ENCODE measurements at places on chromosomes 3 and 15.

GRCh38 chr3:186361246-186361761, 730 bp downstream of the DGKG start:
- no peak for DNase-seq

DNA sequence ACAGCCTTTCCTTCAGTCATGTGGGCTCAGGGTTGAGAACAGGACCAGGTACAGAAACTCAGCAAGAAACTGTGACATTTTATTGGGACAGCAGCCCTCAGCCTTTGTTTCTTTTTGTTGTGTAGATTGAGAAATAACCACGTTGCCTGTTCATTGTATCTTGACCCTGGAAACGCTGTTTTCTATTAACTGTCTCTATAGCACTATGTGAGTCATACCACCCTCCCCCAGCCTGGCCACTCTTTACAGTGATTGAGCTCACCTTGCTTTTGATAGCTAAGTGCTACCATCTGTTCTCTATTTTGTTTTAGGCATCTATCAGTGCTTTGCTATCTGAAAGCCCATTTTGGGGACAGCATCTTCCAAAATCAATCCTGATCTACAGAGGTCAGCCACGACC, 127.9 kb downstream of the CD47 start:
- DNase-seq: no peak

DNA sequence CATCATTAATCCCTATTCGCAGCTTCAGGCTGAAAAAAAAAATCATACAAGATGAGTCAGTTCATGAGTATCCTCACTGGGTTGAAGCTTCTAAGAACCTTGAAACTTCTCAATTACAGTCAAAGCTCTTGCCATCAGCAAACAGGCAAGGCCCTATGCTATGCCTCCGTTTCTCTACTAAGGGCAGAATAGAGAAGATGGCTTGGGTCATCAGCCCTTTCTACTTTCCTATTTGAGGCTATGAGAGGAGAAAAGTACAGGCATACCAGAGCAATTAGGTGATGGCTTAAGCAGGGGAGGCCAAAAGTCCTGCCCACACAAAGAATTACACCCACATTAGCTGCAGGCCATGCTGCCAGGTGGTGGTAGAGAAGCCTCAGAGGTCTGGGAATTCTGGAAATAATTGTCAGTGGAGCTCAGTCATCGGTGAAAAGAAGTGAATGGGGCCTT, 89.0 kb downstream of the MRPL46 start:
- no peak for DNase-seq

DNA sequence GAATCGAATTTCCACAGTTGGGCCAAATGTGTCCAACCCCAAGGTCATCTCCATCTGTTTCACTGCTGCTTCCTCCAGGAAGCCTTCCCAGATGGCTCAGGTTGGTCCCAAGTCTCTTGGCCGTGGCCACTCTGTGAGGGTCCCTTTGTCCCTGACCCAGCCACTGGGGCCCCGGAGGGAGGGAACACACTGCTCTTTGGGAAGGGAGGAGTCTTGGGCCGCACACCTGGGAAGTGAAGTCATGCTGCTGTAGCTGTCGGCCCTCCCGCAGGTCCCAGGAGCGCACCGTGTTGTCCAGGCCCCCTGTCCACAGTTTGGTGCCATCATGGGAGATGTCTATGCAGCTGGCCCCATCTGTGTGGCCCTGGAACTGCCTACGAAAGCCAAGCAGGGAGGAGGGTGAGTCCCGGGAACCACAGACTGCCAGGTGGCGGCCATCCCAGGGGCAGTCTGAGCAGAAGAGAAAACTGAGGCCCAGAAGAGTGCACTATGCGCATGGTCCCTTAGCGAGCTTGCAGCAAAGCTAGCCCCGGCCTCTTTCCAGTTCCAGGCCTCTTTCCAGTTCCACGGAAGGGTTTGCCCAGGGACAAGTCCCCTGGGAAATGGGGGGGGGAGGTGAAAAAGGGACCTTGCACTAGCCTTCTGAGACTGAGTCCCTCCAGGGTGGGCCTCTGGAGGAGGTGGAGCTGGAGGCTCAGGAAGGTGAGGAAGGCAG, 44.6 kb downstream of the TLE3 start:
- no peak for DNase-seq

DNA sequence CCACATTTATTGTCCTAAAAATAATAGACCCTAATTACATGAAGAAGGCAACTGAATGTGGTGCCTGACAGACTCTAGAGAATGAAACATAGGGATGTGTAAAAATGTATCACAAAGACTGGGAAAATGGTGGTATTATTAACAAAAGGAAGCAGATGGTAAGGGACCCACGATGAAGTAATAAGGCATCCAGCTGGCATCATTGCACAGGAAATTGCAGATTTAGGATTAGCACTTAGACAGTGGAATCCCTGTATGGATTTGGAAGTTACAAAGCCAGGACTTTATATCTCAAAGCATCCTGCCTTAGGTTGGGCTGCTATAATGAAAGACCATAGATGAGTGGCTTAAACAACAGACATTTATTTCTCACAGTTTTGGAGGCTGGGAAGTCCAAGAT, 104.3 kb downstream of the PPM1L start:
- DNase-seq: no peak

DNA sequence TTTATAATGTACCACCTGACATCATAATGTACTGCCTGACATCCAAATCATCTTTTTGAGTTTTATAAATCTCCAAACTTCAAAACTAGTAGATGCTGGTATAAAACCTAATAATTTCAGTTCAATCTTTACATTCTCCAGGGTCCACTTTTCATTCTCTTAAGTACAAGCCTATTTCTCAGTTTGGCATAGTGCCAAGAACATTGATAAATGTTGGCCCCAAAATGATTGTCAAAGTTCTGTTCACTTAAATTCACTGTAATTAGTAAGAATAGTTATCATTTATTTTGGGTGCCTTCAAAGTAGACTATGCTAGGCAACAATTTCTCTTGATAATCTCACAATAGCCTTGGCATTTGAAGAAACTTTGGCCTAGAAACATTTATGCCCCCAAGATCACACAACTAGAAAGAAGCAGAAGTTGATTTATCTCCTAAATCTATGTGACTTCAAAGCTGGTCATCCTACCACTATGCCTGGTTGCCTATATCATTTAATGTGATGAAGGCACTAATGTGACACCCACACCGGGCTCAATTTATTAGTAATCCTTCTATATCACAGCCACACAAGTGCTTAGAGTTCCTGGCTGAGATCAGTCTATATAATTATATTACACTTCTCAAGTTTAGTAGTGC, 101.7 kb downstream of the ZNF609 start:
- DNase-seq: no peak

DNA sequence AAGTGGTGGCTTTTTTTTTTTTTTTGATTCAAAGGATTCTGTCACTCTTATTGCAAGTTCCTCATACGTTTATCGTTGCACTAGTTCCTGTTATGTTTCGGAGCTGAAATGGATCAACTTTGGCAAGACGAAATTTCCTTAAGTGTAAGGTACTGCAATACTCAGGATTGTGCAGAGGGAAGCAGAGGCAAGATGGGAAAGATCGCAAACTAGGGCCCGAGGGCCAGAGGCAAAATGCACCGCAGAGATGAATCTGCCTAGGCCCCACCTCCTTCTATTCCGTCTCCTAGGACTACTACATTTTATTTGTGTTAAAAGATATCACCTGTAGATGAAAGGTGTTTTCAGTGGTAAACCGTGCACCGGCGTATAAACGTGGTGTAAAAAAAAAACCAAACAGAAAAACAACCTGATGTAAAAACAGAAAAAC, 331 bp downstream of the RNU6-1 start:
- no peak for DNase-seq

DNA sequence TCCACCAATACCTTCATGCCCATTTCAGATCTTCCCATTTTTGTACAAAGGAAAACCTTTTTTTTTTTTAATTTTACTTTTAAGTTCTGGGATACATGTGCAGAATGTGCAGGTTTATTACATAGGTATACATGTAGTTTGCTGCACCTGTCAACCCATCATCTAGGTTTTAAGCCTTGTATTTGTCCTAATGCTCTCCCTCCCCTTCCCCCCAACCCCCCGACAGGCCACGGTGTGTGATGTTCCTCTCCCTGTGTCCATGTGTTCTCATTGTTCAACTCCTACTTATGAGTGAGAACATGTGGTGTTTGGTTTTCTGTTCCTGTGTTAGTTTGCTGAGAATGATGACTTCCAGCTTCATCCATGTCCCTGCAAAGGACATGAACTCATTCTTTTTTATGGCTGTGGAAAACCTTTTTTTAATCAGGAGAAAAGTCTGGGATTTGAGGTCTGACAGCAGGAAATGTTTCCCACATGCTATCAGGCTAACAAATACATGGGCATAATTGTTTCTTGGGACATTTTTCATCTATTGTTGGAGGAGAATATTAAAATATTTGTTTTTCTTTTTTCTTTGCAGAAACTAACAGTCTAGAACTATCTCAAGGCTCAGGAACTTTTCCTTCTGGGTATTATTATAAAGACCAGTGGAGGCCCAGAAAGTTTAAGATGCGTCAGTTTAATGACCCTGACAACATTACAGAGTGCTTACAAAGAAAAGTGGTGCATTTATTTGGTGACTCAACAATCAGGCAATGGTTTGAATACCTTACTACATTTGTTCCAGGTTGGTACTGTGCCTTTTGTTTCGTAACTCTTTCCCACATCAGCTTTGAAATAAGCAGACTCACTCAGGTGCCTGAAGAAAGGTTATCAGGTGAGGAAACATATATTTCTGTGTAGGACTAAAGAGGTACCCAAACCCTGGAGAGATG, 32.8 kb upstream of the NFKBIZ start:
- no peak for DNase-seq

- DNase-seq: no peak
Measured at GRCh38 chr15:99105514-99106341, 848 bp downstream of the SYNM start.

GRCh38 chr3:16183601-16184270, 9.3 kb downstream of the GALNT15 start:
- DNase-seq: no peak

GRCh38 chr15:70375586-70375985, 277.9 kb upstream of the TLE3 start:
- no peak for DNase-seq

DNA sequence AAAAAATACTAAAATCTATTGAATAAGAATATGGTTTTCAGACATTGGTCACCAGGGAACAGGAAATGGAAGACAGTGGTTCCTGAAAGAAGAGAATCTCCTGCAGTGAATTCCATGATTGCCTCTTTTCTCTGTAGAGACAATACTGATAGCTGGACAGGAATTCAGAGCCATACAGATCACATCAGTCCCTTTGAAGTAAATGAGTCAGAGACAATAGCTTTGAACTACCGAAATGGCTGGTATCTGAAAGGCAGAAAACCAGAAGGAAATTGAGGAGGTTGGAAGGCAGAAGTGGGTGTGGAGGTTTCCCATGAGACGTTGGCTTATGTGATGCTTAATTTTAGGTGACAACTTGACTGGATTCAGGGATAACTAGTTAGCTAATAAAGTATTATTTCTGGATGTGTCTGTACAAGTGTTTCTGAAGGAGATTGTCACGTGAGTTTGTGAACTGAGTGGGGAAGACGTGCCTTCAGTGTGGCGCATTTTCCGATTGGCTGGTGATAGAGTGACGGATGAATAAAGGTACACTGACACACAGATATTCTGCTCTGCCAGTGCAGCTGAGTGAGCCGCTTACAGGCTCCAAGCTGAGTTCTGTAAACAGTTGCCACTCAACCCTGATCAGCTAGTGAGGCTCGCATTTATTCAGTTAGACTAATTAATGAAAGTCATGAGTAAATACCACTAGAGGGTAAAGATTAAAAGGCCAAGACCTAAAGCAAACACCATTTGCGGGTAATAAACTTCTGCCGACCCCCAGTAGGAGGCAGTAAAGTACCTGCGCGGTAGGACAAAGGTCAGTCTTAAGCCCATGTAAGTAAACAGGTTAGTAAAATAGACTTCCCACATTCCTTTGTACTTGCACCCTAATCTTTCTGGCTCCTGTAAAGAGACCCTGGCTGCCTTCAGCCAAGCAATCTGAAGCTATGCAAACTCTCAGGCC, 1298.6 kb downstream of the SI start:
- no peak for DNase-seq

DNA sequence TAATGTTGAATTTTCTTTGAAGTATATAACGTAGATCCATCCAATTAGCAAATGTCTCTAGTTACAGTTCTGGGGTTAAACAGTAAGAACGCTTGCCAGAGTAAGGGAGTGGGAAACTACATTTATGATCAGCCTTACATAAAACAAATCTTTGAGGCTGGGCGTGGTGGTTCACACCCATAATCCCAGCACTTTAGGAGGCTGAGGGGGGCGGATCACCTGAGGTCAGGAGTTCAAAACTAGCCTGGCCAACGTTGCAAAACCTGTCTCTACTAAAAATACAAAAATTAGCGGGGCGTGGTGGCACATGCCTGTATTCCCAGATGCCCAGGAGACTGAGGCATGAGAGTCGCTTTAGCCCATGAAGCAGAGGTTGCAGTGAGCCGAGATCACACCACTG, 50.1 kb upstream of the GATM start:
- no peak for DNase-seq

- DNase-seq: no peak
Measured at GRCh38 chr3:32045091-32045915, 61.1 kb upstream of the GPD1L start.

- DNase-seq: no peak
Measured at GRCh38 chr3:101701696-101702634, 15.4 kb upstream of the RPL24 start.

- DNase-seq: no peak
Measured at GRCh38 chr3:177693616-177694264, 496.5 kb upstream of the TBL1XR1 start.

DNA sequence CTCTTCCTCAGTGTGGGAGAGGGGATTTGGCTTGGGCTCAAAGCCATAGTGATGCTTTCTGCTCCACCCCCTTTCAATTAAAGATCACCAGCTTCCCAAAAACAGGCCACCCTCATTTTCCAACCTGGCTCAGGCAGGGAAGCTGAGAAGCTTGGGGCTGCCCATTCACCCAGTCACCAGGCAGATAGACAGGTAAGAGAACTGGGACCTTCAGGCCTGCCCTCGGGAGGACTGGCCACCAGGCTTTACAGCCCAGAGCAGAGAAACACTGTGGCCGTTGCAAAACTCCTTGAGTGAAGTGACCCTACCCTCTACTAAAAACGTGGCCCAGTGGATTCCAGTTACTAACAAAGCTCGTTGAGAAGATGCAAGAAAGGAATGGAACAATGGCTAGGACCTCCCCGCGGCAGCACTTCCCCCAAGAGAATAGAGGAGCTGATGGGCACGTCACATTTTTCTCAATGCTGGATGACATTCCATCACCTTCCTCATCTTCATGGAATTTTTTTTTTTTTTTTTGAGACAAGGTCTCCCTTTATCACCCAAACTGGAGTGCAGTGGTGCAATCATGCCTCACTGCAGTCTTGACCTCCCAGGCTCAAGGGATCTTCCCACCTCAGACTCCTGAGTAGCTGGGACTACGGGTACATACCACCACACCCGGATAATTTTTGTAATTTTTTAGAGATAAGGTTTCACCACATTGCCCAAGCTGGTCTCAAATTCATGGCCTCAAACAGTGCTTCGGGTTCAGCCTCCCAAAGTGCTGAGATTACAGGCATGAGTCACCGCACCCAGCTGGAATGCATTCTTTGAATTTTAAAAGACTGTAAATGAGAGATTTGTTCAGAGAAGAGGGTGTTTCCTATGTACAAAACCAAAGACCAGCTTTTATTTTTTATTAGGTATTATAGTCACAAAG, 37.9 kb downstream of the LIPC start:
- DNase-seq: no peak

Measured in activated T-cell treated with anti-CD3 and anti-CD28 coated beads for 4 hours (primary cell).